Stimulated activated CD4-positive, alpha-beta T cell treated with anti-CD3 and anti-CD28 coated beads, TNF-alpha, amount 100 ng/mL, for 1 hour (primary cell): ENCODE measurements at places on chromosomes 7 and 10.

- no peak for DNase-seq
Observed at GRCh38 chr7:36096460-36097095, 56.5 kb upstream of the EEPD1 start.

GRCh38 chr10:131214521-131215244 lies 96.8 kb downstream of the TCERG1L start:
- DNase-seq: no peak

- DNase-seq: no peak
Observed at GRCh38 chr7:137953043-137953664, 48.7 kb downstream of the CREB3L2 start.

- DNase-seq: no peak
Observed at GRCh38 chr7:24572393-24572996, 757 bp upstream of the PALS2 start.

- no peak for DNase-seq
Observed at GRCh38 chr10:125407000-125407502, 246.7 kb upstream of the CTBP2 start.

GRCh38 chr7:29377718-29378117 lies 183.1 kb downstream of the CHN2 start:
- DNase-seq: no peak

GRCh38 chr7:1181640-1182039 lies 21.6 kb upstream of the ZFAND2A start:
- no peak for DNase-seq

GRCh38 chr7:47404010-47404409 lies 177.9 kb downstream of the TNS3 start:
- DNase-seq: no peak

DNA sequence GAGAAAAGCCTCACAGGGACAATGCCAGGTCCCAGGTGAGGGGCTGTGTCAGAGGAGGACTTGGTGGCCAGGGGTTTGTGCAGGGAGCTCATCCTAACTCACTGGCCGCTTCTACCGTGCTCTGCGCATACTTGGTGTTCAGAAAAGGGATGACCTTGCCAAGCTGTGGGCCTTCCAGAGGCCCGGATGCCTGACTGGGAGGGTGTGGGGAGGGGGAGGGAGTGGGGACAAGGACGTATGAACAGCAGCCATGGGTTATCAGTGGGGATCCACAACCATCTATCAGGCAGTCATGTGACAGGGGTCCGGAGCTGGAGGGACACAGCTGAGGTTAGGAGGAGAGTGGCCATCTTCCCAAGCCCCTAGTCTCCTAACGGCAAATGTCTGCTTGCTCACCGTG lies 6.2 kb downstream of the SFXN4 start:
- DNase-seq: no peak

- no peak for DNase-seq
Observed at GRCh38 chr7:3009086-3009485, 34.6 kb downstream of the CARD11 start.

DNA sequence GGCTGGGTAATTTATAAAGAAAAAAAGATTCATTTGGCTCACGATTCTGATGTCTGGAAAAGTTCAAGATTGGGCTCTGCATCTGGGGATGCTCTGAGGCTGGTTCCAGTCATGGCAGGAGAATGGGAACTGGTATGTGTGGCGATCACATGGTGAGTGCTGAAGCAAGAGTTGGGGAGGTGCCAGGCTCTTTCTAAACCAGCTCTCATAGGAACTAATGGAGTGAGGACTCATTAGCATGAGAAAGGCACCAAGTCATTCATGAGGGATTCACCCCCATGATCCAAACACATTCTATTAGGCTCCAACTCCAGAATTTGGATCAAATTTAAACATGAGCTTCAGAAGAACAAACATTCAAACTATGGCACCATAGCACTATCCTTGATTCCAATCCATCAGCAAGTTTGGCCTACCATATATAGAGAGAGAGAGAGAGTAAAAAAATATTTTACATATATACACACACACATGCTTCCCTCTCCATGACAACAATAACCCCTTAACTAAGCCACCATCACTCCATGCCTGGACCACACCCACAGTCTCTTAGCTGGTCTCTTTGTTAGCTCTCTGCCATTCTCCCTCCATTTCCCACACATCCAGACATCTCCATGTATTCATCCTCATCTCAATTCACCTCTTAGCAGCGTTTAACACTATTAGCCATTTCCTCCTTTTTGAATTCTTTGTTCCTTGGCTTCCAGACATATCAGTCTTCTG lies 57.9 kb downstream of the NPY start:
- no peak for DNase-seq

- no peak for DNase-seq
Observed at GRCh38 chr10:9786101-9786500, 1231.6 kb upstream of the CELF2 start.

- DNase-seq: no peak
Observed at GRCh38 chr7:155795951-155796350, 16.3 kb downstream of the SHH start.

DNA sequence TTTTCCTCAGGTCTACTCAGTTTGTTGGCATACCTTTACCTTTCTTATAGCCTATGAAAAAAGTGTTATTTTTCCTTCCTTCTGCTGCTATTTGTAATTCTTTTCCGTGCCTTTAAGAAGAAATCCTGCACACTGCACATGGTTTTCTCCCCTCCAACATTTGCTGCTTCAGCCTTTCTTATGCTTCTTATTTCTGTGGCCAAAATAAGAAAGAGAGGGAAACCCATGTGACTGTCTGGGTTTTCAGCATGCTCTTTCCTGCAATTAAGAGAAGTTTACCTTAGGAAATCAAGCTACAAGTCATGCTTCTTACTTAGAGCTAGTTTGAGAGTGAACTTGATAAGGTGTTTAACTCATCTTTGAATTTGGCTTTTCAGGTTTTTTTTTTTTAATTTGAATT lies 11.0 kb downstream of the TBC1D12 start:
- DNase-seq: no peak

DNA sequence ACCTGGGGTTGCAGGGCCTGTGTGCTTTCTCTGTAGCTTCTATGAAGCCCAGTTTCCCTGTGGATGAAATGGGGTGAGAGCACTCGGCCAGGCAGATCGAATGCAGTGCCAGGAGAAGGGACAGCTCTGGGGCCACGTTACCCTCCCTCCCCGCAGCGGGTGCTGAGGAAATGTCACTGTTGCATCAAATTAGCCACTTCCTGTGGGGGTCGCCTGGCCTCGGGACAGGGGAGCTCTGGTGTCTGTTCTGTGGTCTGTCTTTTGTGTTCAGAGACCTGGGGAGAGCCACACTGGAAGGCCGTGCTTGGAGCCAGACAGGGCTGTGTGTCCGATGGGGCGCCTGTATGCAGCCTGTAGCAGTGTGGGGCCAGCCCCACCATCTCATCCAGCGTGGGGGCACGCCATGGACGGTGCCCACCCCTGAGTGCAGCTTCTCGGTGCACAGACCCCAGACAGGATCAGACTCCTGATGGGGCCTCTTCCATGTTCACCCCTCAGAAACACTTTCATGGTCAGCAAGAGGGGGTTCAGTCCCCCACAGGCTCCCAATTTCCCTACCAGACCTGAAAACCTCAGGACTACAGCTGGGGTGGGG lies 13.6 kb downstream of the TTYH3 start:
- DNase-seq: no peak

- DNase-seq: no peak
Observed at GRCh38 chr7:148503900-148504487, 86.6 kb upstream of the C7orf33 start.

- no peak for DNase-seq
Observed at GRCh38 chr10:50653142-50653541, 29.4 kb upstream of the SGMS1 start.

DNA sequence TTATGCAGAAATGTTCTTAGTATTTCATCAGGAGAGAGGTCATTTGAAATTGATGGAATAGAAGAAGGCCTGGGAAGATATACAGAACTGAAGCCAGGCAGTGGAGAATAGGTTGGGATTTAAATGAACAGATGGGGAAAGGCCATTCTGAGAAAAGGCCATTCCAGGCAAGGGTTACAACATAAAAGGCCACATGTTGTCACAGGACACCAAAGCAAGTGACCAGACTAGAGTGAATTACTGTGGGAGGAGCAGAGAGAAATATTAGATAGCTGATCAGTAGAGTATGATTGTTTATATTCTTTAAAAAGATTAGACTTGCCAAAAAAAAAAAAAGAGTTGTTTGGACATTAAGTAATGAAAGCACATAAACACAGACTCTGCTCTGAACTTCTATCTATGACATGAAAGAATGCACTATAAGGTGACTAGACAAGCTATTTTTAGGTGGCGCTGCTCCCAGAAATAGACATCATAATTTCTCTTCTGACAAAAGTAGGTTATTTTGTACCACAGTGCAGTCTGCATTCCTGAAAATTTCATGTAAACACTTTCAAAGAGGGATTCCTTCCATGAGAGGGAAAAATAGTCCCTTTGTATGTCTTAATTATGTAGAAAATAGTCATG lies 55.2 kb upstream of the DKK1 start:
- no peak for DNase-seq
